Activated naive CD4-positive, alpha-beta T cell treated with anti-CD3 and anti-CD28 coated beads, Interleukin-2, amount 50 U/mL, for 16 hours (primary cell): ENCODE measurements at places on chromosomes 16 and 17.

DNA sequence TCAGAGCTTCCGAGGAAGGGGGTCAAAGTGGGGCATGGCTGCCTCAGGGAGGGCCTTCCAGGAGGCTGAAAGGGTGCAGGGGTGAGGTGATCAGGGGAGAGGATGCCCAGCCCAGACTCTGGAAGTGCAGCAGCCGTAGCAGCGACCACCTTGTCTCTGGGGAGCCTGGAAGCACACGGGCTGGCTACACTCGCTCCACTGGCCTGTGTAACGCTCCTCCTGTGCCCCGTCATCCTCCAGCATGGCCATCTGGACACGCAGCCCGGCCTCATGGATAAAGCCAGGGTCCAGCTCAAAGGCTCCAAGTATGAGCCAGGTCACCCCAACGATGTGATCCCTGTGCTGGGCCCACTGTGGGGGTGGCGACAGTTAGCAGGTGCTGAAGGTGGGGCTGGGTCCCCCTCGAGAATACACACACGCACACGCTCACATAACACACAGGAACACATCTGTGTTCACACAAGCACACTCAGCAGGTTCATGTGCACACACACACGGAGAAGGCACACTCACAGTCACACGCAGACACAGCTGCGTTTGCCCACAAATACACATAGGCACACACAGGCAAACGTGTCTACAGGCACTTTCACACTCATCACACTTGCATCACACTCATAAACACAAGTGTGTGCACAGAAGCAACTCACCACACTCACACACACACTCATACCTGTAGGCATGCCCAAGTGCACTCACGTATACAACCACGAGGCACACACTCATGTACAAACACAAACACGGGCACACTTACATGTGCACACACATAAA lies 19.3 kb downstream of the POLR3K start:
- DNase-seq, result no peak

DNA sequence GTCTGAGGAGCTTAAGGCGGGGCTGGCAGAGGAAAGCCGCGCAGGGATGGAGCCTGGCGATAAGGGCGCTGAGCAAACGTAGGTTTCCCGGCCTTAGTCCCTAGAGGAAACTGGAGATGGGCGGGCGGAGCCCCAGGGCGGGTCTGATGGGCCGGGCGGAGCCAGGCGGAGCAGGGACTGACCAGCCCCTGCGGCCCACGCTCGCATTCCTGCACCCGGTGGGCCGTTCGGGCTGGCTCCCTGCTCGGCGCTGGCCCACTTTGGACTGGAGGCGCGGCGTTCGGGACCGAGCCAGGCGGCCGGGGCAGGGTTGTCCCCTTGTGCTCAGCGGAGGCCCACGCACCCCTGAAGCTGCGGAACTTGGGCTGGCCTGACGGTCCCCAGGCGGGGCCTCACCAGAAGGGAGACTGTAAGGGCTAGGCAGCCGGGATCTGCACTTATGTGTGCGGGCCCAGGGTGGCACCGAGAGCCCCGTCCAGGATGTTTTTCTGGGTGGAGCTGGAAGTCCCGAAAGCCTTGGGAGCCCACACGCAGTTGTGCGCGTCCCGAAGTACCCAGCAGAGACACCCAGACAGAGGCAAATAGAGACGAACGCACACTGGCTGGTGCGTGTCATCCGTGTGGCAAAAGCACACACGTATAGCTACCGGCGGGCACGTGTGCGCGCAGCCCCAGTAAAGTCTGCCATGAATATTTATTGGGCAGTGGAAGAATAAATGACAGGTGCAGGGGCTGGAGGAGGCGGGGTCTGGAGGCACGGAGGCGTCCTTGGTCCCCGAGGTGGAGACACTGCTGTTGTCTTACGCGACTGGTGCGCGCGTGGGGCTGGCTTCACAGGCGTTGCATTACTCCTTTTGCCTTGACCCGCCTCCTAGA lies 1.4 kb downstream of the PYDC1 start:
- DNase-seq, result peak; percentile 23

- no peak for DNase-seq
These were observed 18.5 kb downstream of the ATP6V0A1 start for GRCh38 chr17:42477173-42477572.

- DNase-seq, result no peak
These were observed 33.3 kb upstream of the DYNLRB2 start for GRCh38 chr16:80507538-80507937.

DNA sequence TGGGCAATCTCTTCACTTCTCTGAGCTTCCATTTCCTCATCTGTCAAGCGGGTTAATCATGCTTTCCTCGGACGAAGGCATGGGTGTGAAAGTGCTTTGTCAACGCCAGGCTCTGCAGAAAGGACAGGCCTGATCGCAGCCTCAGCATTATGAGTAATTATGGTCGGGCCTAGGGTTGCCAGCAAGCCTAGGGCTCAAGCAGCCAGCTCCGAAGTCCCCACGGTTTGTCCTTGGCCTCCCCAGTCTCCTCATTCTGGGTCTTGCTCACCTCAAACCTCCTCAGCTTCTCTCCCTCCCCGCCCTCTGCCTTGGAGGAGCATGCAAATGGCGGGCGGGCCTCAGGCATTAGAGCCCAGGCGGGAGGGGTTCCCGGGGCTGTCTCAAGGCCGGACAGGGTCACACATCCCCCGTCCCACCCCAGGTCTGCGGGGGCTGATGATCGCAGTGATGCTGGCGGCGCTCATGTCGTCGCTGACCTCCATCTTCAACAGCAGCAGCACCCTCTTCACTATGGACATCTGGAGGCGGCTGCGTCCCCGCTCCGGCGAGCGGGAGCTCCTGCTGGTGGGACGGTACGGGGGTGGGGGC lies 10.2 kb upstream of the FAM83G start:
- DNase-seq, result no peak
